Left renal cortex interstitium (tissue), 4 donors: ENCODE measurements at places on chromosomes 7 and 10. TPM values are rescaled to one million over a fixed set of nuclear protein-coding genes. Genes with fewer than 3 reads are reported as not detected.

- DNase-seq, result no peak
Measured at GRCh38 chr7:6652446-6653011, 15.4 kb downstream of the ZNF316 start.

GRCh38 chr7:81161451-81162075 is 242.7 kb upstream of the SEMA3C start:
- DNase-seq, result no peak

Gene OR6V1
- polyA plus RNA-seq, result not detected

GRCh38 chr7:106858618-106859532 is 6.2 kb upstream of the PIK3CG start:
- DNase-seq, result no peak

DNA sequence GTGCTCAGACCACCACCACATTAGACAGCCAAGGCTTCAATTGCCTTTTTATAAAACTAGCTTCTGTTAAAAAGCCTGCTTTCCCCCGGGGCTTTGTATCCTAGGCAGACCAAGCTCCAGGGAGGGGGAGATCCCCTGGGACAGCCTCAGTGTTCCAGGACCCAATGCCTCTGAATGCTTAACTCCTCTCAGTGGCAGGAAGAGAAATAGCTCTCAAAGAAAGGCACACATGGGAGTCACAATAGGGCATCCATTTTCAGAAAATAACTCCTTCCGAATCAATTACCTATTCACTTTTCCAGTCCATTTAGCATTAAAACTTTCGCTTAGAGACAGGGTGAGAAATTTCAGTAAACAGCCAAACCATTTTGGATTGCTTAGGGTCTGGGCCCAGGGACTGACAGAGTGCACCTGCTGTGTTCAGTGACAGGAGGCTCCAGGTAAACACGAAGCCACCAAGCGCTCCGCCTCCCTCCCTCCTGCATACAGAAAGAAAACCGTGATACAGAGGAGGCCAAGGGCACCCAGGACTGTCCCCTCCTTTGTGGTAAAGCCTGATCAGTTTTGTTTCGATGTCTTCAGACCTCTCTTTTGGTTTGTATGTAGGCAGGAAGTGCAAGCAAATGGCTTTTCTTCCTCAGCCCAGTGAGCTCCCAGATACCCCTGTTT is 599.7 kb downstream of the KCNMA1 start:
- no peak for DNase-seq

Gene EGR2
- 1.1 TPM for polyA plus RNA-seq

DNA sequence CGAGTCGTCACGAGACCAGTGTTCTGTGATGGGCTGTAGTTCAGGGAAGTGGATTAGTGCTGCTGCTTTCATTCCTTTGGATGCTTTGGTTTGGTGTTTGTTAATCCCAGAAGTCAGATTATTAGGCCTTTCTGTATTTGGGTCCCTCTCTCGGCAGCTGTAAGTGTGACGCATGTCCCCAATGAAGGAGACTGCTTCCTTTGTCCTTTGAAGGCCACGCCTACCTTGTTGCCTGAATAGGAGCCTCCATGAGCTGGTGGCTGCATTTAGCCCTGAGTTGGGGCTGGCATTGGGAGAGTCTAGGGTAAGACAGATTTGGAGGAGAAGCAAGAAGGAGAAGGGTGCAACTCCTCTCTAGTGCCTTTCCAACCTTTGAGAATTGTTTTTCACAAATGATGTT is 34.5 kb downstream of the DOCK1 start:
- no peak for DNase-seq

- DNase-seq, result no peak
Measured at GRCh38 chr7:24337180-24337579, 53.2 kb downstream of the NPY start.

Gene HPS6
- polyA plus RNA-seq, result 17.5 TPM

DNA sequence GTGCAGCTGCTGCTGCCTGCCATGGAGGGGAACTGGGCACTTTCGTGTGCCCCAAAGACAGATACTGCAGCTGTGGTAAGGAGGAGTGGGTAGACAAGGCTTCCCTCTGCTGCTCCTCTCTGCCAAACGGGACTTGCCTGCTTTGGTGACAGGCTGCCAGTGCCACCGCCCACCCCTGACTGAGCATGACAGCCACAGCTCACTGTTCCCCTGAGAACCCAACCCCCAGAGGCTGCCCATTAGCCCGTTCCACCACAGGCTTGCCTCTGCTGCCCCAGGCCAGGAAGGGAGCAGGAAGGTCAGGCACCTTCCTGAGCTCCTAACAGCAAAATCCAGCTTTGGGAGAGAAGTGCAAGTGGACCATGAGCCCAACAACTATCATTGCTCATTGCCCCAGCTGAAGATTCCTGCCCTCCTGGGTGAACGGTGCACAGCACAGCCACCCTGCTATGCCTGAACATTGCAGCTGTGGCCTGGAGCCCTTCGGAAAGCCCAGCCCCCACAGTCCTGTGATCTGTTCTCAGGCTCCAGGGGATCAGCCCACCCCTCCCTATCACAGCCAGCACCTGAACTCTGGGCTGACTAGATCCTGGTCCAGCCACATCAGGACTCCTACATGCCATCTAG is 58.7 kb upstream of the ANTXRL start:
- DNase-seq, result no peak

DNA sequence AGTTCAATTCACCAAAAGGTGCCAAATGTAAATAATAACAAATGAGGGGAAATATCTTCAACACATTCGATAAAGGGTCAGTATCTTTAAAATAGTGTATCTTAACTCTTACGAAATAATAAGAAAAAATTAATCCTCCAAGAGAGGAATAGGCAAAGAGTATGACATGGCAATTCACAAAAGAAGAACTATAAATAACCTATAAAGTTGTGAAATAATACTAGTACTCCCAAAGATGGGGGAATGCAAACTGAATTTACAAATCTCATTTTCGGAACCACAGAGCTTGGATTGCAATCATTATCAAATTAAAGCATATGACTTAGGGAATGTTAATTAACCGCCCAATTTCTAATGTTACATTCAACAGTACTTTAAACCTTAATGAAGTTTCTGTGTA is 78.2 kb upstream of the TARP start:
- DNase-seq, result no peak

- DNase-seq, result no peak
Measured at GRCh38 chr7:77980087-77980713, 181.6 kb downstream of the PHTF2 start.

DNA sequence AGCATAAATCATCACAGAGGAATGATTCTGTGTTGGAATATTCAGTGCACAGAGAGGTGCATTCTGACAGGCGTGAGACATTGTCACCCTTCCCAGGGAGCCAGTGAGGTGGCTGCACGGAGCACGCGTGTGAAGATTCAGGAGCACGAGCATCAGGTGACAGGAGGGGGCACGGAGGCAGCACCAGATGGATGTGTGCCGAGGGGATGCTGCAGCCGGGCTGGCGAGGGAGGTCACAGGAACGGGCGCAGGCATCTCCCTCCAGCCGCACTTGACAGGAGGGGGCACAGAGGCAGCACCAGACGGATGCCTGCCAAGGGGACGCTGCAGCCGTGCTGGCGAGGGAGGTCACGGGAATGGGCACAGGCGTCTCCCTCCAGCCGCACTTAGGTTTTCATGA is 66.5 kb downstream of the DIP2C start:
- no peak for DNase-seq

Gene UPK3BL2
- polyA plus RNA-seq, result 26.8 TPM

GRCh38 chr10:63670291-63670898 is 149.2 kb downstream of the REEP3 start:
- no peak for DNase-seq

DNA sequence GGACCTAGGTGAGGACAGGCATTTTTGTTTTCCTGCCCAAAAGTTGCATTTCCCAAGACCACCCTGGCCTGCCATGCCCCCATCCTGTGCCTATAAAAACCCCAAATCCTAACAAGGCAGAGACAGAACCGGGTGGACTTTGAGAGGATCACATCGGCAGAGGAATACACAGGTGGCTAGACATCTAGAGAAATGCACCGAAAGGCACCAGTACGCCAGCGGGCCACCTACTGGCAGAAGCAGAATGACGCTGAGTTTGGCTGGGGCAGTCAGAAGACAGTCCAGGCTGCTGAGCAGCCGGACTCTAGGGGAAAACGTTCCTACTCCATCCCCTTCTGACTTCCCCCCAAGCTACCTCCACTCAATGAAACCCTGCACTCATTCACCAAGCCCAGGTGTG is 2.8 kb downstream of the AKR1C4 start:
- no peak for DNase-seq

DNA sequence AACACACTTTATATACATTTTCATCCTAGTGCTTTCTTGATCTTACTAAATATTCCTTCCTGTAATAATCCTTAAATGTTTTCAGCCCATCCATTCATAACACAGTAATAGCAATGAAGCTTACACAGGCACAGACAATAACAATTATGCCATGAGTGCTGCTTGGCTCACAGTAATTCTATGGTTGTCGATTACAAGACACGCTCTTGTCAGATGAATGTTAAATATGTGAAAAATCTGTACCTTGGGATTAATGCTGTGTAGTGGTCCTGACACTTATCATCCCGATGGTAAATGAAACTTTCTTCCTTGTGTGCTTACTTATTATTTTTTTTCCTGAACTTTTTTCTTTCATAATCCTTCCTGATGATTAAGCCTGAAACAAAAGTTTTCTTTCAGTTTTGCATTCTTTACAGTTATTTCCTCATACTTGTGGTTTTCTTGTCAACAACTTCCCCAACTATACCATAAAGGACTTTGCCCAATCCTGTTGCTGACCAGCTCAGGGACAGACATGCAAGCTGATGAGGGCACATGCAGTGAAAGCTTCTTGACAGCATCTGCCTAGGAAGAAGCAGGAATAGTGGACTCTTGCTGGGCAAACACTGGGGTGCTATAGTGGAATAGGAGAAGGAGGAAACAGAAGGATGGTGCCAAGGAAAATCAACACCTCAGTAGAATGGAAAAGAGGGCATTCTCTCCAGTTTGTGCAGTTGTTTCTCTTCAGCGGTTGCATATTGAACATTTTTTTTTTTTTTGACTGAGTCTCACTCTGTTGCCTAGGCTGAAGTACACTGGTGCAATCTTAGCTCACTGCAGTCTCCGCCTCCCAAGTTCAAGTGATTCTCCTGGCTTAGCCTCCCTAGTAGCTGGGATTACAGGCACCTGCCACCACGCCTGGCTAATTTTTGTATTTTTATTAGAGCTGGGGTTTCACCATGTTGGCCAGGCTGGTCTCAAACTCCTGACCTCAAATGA is 6.7 kb upstream of the MGAM2 start:
- no peak for DNase-seq

- no peak for DNase-seq
Measured at GRCh38 chr10:6140141-6140841, 51.5 kb downstream of the RBM17 start.

DNA sequence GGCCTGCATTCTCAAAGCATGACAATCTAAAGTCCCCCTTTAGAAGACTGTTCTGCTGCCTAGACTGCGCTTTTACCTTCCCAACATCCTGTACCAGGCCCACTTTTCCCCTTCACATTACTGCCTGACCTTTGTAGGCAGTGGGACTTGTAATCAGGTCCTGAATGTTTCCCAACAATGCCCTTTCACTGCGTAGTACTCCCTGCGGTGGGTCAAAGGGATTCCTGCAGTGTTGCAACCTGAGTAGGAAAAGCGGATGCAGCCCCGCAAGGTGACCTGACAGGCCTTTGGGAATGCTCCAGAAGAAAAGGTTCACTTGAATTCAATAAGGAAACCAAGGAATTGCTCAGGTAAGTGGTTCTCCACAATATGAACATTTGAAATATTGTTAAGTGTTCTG is 4.9 kb upstream of the TCAF1 start:
- no peak for DNase-seq

- DNase-seq, result no peak
Measured at GRCh38 chr10:101258179-101258885, 29.1 kb upstream of the LBX1 start.

- no peak for DNase-seq
Measured at GRCh38 chr10:100041306-100042002, 31.7 kb upstream of the DNMBP start.

DNA sequence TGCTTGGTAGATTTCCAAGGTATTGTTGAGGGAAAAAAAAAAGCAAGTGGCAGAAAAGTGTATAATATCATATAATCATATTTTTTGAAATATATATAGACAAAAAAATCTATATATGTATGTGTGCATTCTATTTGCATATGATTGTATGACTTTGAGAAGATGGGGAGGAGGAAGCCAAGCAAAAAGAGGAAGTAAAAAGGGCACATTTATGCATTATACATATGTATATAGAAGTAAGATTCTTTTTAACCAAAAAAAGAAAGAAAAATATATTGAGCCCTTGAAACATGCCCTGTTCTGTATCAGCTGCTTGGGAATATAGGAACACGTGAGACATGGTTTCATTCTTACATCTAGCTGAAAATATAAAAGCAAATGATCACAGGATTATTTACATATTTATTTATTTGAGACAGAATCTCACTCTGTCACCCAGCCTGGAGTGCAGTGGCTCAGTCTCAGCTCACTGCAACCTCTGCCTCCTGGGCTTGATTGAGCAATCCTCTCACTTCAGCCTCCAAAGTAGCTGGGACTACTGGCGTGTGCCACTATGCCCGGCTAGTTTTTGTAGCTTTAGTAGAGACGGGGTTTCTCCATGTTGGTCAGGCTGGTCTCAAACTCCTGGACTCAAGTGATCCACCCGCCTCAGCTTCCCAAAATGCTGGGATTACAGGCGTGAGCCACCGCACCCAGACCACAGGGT is 18.0 kb upstream of the SLF2 start:
- no peak for DNase-seq

Gene RNF133
- polyA plus RNA-seq, result 0.19 TPM

Gene KNDC1
- 5.1 TPM for polyA plus RNA-seq

DNA sequence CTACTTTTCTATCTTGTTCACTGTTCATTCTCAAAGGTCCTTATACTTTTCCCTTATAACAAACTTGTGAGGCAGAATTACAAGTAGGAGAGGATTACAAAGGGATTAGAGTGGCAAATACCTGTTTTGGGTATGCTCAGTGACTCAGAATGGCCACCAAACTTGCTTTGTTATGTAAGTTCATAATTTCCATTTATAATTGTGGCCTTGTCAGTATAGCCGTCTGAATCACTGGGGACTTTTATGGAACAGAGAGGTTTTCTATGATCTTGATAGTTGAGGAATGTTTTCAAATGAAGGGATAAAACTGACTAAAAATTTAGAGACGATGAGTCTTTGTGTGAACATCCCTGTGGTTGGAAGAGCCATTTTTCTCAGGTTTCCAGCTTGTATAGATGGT is 116.2 kb downstream of the SND1 start:
- no peak for DNase-seq

DNA sequence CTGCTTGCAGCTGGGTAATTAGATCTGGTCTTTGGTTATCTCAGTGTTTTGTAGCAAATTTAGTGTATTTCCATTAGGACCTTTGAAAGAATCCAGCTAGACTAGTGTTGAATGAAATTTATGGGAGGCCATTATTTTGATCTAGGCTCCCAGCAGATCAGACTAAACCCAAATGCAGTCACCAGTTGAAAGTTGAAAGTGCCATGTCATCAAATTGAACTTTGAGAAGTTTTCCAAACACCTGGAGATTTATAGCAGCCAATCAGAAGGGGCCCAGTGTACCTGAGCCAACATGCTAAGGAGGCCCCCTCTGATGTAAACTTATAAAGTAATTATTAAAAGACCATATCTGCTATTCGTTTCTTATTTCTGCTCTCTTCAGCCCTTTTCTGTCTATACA is 11.3 kb upstream of the TMEM236 start:
- no peak for DNase-seq
